ENCODE measurements at places on chromosomes 7 and 10.

DNA sequence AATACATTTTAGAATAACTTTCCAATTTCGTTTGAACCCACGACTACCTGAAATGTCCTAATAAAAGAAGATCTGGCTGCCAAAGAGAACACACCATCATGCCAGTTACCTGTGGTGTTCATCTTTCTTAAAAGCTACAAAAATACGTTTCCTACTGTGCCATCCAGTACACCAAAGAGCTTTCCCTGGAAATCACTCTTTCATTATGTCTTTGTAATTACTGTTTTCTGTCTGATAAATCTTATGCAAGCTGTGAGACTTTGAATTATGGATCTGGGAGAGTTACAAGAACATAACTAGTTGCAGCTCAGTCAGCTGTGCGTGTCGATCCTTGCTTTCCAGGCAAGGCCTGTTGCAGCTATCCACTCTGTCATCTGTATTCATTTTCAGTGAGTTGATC, 12.5 kb upstream of the POM121L12 start:
- DNase-seq: no peak

DNA sequence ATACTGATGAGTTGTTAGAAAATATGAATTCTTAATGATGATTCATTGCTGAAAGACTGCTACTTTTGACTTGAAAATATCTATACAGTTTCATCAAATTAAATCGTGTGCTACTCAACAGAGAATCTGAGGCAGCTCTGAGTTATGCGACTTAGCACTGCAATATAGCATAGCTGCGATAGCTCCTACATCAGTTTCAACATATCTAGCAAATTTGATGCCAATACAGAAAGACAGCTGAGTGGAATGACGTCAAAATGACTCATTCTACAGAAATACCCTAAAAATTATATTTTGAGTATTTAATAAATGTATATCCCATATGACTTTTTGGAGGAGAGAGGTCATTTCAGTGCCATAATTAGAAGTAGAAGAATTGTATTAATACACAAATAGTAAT, 1.1 kb upstream of the TARP start:
- no peak for DNase-seq

DNA sequence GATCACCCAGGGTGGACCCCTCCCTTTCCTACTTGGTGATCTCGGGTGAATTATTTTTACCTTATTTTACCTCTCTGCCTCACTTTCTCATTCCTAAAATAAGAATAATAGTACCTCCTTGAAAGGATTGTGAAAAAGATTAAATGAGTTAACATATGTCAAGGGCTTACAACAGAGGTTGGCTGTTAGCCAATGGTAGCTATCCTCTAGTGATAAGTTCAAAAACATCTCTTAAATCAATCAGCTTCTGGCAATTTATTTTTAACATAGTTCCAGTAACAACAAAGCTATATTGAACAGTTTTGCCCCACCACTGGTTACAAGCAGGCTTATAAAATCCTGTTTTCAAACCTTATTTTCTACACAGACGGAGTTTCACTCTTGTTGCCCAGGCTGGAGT, 45.4 kb downstream of the TMEM168 start:
- no peak for DNase-seq

GRCh38 chr10:66919248-66919647, 6.6 kb upstream of the LRRTM3 start:
- DNase-seq: no peak

DNA sequence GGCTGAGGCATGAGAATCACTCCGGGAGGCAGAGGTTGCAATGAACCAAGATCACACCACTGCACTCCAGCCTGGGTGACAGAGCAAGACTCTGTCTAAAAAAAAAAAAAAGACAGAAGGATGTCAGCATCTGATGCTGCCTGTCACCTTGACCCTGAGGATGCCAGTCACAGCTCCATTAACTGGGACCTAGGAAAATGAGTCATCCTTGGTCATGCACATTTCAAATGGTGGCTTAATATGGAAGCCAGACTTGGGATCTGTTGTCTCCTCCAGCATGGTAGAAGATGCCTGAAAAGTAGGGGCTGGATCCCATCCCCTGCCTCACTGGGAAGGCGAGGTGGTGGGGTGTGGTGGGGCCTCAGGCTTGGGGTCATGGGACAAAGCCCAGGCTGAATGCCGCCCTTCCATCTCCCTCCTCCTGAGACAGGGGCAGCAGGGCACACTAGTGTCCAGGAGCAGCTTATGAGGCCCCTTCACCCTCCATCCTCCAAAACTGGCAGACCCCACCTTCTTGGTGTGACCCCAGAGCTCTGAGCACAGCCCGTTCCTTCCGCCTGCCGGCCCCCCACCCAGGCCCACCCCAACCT, 1.3 kb downstream of the NOS3 start:
- DNase-seq: no peak

- DNase-seq: no peak
Measured at GRCh38 chr10:119642556-119643111, 8.5 kb upstream of the BAG3 start.

- DNase-seq: no peak
Measured at GRCh38 chr10:84217746-84218145, 7.6 kb downstream of the LRIT2 start.

DNA sequence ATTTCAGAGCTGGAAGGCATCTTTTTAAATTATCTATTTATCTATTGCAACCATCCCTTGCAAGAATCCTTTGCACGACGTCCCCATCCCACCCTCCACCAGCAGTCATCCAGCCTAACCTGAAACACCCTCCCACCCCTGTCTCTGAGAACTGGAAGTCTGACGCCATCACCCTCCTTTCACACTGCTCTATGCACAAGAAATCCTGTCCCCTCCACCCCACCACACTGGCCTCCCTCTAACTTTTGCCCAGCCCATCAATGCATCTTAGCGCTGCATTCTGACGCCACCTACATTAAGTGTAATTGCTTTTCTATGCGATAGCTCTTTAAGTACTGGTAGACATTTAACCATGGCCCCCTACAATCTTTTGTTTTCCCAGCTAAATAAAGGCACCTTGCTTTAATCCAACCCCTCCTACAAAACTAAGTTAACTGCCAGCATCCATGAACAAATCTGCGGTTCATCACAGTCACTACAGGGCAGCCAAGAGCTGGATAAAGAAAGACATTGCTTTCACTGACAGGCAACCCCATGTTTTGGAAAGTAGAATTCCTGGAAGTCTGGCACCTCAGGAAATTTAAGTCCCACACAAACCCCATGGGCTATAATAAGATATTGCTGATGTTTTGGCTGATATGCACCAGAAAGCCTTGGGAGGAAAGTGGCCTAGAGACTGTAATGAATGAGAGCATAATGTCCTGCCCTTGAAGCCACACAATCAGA, 128.0 kb downstream of the GLI3 start:
- no peak for DNase-seq

DNA sequence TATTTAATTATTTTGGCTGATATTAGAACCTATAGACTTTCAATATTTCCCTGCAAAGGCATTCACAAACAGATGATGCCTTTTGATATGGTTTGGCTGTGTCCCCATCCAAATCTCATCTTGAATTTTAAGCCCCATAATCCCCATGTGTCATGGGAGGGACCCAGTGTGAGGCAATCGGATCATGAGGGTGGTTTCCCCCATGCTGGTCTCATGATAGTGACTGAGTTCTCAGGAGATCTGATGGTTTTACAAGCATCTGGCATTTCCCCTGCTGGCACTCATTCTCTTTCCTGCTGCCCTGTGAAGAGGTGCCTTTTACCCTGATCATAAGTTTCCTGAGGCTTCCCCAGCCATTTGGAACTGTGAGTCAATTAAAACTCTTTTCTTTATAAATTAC, 9.3 kb upstream of the PNLIPRP3 start:
- DNase-seq: no peak

GRCh38 chr7:26618898-26619297, 245.5 kb downstream of the SKAP2 start:
- DNase-seq: no peak

DNA sequence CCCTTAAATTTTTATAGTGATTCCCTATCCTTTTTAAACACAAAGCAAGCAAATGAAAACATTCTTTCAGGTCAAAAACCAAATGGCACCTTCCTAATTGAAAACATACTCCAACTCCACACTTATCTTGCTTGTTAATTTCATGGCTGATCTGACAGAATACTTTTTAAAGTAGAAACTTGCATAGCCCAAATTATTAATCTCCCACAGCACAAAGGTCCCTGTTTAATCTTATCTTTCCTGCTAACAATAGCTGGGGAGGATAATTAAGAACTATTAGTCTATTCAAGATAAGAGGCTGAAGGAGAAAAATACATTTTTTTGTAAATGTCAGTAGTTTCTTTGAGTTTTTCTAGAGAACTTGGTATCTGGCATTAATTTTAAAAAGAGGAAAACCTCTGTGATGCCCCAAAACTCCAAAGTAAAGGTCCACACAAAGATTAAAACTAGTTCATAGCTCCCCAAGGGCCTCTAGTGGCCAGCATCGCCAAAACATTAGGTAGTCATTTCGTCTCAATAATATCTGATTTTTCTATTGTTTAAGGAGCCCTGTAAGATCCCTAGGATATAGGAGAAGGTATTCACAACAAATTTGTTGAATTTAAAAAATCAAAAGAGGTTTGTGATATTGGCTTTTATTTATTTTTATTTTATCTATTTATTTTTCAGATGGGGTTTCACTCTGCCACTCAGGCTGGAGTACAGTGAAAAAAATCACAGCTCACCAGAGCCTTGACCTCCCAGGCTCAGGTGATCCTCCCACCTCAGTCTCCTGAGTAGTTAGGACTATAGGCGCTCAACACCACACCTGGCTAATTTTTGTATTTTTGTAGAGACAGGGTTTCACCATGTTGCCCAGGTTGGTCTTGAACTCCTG, 14.7 kb downstream of the CDNF start:
- peak; percentile 40 for DNase-seq
